ENCODE measurements at places on chromosomes 5 and 9.

GRCh38 chr5:136001466-136001981 lies 27.3 kb upstream of the TGFBI start:
- no peak for DNase-seq

DNA sequence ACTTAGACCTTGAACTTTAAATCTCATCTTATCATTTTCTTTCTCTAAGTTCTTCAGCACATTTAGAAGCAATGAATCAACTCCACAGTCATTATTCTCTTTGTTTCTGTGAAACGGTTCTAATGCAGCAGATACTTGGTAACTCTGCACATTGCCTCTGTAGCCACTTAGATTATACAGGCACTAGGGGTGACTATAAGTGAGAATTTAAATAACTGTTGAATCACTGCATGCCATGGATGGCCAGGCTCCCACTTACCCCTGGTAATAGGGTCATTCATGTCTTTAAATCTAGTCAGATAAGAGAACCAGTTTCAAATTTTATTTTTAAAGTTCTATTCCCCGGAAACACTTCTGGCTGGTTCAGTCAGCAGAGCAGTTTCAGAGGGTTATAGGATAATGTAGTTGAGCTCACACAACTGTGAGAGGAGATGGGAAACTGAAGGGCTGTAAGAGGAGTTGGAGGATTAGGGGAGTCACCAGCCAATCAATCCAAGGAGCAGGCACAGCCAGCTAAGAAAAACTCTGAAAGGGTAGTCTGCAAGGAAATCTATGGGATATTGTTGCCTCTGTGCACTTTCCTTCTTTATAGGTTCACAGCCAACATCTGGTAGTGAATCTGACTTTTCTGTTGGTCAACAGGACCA lies 4.2 kb upstream of the MINAR2 start:
- DNase-seq = no peak

GRCh38 chr9:78566521-78566920 lies 269.6 kb downstream of the PSAT1 start:
- DNase-seq = no peak

- no peak for DNase-seq
Measured at GRCh38 chr9:126618585-126619360, 5.0 kb downstream of the LMX1B start.

DNA sequence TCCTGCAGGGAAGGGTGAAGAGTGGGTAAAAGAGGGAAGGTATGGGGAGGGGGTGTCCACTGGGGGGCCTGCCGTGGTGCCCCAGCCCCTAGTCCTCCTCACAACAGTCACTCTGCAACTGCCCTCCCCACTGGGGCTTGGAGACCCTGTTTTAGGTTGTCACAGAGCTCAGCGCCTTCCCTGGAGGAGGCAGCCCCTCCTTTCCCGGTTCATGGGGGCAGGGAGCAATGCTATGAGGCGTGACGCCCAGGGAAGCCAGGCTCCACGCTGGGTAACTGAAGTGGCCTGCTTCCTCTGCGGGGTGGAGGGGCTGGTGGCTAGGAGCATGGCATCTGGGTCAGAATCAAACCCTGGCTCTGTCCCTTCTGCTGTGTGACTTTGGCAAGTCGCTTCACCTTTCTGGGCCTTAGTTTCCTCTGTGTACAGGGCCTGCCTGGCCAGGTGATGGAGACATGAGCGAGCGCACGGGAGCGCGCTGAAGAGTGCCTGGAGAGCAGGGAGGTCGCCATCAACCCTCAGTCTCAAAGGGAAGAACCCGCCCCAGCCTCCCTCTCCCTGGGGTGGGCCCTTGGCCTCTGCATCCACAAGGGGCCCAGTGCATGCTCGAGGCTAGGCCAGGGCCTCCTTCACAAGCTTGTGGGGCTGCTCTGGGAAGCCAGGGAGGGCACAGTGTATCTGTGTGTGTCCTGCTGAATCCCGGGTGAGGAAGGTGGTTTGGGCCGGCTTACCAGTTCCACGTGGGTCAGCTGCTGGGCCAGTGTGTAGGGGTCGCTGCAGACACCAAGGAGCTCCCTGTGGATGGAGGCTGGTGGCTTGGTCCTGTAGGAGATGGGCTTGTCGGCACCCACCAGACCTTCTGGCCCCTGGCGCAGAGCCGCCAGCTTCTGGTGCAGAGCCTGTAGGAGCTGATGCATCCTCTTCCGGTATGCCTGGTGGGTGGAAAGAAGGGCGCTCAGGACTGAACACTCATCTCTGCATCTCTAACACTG lies 56.4 kb upstream of the RNF130 start:
- DNase-seq = no peak

GRCh38 chr9:131595696-131596429 lies 50.5 kb downstream of the PRRT1B start:
- DNase-seq = no peak

DNA sequence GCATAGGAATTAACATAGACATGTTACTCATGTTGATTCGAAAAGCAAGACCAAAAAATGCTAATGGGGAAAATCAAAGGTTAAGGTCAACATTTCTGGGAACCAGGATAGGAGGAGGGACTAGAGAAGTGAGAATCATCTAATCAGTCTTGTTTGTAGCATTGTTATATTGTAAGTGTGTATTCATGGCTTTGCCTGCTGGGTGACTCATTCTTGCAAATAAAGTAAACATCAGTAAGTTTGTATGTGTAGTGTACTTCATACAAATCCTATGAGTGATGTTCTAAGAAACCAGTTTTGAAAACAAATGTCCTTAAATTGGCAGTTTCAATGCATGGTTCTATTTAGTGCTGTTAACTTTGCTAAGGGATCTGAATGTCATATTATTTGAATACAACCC lies 79.0 kb upstream of the TMEM252 start:
- DNase-seq = no peak
